Stimulated activated CD8-positive, alpha-beta memory T cell treated with anti-CD3 and anti-CD28 coated beads, Interleukin-4, amount 100 ng/mL, for 1 hour (primary cell): ENCODE measurements at places on chromosomes 4 and X.

GRCh38 chrX:109873574-109873973 lies 129.3 kb upstream of the TMEM164 start:
- DNase-seq: no peak

- no peak for DNase-seq
Measured at GRCh38 chr4:10673817-10674369, 10.7 kb downstream of the CLNK start.

DNA sequence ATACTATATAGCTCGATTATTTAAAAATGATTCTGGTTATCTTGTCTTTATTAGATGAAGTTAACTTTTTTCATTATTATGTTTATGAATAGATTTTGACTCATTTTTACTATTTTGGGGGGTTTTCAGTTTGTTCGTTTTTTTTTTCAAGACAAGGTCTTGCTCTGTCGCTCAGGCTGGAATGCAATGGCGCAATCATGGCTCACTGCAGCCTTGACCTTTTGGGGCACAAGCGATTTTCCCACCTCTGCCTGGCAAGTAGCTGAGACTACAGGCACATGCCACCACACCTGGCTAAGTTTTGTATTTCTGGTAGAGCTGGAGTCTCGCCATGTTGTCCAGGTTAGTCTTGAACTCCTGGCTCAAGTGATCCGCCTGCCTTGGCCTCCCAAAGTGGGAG lies 24.9 kb upstream of the FOXR2 start:
- no peak for DNase-seq

GRCh38 chrX:11465648-11466411 lies 172.6 kb downstream of the AMELX start:
- no peak for DNase-seq

DNA sequence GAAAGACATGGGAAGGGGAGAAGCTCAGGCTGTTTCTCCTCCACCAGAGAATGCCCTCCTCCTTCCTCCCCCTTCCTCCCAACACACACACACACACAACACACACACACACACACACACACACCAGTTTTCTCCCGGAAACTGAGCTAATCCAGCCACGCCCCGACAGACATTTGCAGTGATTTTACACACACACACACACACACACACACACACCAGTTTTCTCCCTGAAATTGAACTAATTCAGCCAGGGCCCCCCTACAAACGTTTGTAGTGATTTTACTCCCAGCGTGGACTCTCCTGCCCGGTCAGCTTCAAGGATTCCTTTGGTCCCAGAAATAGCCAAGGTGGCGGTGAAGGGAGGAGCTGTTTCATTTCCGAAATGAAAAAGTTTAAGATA lies 32.9 kb upstream of the STX18 start:
- DNase-seq: no peak

DNA sequence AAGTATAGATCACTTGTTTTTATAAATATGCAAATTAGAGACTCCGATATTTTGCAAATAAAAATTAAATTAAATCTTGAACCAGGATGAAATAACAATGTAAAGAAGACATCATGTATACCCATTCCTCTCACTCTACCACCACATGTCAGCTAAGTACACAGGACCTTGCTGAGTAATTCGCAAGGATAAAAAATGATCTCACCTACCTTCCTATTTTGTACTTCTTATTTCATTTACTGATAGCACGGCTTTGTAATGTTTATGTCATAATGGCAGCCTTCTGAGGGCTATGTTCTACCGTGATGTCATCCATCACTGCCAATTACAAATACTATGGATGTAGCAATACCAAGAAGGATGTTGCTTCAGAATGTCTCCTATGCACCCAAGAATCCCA lies 10.9 kb upstream of the SMR3B start:
- no peak for DNase-seq

DNA sequence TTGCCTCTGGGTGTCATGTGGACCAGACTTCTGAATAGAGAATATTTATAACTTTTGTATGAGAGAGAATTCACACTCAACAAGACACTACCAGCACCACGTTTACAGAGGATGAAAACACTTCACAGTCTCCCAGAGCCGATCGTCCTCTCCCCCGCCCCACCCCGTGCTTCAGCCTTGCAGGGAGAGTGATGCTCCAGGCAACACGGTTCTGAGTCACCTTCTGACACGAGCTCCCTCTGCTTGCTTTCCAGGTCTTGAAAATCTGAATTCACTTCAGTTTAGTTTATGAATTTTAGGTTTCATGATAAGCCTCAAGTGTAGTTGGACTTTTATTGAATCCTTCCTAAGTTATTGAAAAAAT lies 59.8 kb downstream of the CPLX1 start:
- DNase-seq: no peak

DNA sequence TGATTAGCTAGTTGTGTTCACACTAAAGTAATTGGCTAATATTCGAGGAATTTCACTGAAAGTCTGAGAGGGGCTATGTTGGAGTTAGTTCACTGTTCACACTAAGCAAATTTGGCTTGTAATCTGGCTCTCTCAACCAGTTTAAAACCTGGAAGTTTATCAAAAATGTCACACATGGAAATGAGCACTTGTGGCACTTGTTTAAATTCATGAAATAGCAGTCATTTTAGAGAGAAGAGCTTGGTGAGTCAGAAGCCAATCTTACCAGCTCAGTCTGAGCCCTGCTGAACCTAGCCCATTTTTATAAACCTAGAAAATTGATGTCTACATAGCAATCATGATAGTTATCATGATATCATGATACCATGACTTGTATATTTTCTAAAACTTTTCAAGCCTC lies 90.7 kb upstream of the JADE1 start:
- no peak for DNase-seq

DNA sequence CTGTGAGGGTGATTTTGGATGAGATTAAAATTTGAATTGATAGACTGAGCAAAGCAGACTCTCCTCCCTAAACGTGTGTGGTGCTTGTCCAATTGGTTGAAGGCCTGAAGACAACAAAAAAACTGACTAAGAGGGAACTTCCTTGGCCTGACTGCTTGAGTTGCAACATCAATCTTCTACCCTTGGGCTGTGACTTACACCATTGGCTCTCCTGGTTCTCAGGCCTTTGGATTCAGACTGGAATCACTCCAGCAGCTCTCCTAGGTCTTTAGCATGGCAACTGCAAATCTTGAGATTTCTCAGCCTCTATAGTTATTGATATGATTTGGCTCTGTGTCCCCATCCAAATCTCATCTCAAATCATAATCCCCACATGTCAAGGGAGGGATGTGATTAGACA lies 49.7 kb upstream of the IGFBP7 start:
- DNase-seq: no peak

- no peak for DNase-seq
Measured at GRCh38 chr4:67522230-67522629, 23.1 kb downstream of the CENPC start.

GRCh38 chrX:68710870-68711576 lies 63.6 kb downstream of the STARD8 start:
- no peak for DNase-seq

DNA sequence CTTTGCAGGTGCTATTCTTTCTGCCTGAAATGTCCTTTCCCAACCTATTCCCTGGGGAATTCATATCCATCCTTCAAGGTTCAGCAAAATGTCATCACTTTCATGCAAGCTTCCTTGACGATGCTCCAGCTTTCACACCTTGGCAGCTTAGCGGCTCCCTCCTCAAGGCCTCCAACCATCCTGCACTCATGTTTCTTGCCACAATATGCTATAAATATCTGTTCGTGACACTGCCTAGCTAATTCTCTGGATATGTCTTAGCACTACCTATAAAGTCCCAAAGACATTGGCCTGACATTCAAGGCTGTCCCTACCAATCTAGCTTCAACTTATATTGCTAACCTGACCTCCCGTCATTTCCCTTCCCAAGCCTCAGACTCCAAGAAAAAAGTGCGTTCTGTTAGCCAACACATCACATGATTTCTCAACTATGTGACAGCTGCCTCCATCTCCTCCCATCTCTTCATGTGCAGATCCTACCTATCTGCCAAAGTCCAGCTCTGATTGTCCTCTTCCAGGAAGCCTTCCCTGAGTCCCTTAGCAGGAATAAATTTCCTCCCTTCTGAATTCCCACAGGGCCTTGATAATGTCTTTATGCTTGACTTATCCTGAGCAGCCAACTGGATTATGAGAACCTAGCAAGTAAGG lies 359.9 kb upstream of the F9 start:
- DNase-seq: no peak

- peak; percentile 26 for DNase-seq
Measured at GRCh38 chrX:65668377-65669310, 1.2 kb downstream of the MSN start.

GRCh38 chr4:15885422-15885821 lies 53.1 kb downstream of the FGFBP1 start:
- DNase-seq: no peak

DNA sequence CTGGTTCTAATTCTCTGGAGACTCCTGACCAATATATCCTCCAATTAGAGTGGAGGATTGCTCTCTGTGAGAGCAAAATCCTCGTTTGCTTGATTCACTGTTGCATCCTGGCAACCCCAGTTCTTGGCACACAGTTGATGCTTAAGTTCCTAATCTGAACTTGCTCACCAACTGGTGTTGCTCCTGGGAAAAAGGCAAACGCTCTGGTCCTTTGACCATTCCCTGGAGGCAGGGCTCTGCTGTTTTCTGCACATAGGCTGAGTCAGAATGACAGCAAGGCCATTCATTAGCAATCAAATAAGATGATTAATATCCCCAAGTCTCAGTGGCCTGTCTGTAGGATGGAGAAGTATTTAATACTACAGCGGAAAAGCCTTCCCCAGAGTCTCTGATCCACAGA lies 172.7 kb upstream of the TBC1D9 start:
- DNase-seq: no peak

DNA sequence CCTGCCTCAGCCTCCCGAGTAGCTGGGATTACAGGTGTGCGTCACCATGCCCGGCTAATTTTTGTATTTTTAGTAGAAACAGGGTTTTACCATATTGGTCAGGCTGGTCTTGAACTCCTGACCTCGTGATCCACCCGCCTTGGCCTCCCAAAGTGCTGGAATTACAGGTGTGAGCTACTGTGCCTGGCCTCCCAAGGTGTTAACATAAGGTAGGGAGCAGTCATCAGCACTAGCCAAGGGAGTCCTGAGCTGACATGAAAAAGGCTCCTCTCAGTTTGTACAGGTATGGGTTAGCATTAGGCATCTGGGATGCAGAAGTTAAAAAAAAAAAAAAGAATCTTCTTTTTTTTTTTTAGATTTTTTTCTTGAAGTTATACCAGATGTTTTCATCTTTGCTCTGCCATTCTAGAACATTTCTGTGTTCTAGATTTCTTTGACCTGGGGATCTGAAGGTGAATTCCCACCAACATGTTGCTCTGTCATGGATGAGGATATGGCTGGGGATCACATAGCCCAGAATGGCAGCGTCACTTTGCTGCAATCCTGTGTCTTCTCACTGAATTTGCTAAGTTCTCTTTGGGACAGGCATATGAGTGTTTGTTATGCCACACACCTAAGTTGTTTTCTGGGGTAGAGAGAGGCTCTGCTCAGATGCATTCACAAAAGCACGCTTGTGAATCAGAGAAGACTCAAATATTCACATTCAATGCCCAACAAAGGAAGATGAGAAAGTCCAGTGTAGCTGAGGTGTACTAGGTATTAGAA lies 24.4 kb upstream of the PLA2G12A start:
- no peak for DNase-seq

- no peak for DNase-seq
Measured at GRCh38 chr4:184534511-184535391, 60.4 kb upstream of the IRF2 start.

DNA sequence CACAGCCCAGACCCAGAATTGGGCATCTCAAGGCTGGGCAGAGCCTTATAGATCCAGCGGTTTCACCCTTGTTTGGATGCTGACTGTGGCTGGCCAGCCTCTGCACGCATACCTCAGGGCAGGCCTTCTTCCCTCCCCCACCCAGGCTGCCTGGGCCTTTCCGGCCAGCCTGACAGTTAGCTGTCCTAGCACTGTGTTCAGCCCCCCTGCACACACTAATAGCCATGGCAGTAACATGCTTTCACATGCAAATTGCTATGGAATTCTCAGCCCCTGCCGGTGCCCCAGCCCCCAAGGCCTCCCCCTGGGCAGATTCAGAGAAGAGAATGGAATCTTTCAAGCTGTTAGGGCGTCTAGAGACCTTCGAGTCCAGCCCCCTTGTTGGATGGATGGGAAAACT lies 17.7 kb downstream of the EFNB1 start:
- no peak for DNase-seq

DNA sequence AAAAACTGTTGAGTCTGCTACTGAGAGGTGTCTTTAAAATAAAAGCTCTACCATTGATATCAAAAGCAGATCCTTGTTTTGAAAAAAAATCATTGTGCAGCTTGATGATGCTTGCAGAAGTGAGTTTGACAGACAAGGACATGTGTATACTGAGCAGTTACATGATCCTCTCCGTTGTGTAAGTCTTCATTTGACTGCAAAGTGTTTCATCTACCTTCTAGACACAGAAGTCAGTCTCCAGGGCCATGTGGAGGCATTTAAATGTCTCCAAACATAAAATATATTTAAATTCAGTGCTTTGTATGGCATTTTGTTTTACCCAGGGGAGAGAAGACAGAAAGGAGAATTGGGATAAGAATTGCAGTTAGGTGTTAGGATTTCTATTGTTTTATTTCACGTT lies 107.8 kb upstream of the MYOZ2 start:
- DNase-seq: no peak

DNA sequence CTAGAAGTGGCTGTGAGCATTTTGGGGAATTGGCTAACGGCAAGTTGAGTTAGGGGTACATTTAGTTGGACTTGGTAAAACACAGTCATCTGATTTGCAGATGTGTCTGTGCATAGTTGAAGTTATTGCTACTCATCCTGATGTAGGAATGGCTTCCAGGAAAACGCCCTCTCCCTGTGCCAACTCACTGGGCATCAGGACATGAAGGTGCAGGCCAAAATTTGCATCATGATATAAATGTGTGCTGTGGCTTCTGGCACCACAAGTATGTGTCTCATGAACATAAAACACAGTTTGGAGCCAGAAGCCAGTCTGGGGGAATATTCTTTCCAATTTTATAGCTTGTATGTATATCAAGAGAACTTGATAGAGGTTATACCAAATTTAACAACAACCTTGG lies 54.2 kb upstream of the CBR4 start:
- no peak for DNase-seq

DNA sequence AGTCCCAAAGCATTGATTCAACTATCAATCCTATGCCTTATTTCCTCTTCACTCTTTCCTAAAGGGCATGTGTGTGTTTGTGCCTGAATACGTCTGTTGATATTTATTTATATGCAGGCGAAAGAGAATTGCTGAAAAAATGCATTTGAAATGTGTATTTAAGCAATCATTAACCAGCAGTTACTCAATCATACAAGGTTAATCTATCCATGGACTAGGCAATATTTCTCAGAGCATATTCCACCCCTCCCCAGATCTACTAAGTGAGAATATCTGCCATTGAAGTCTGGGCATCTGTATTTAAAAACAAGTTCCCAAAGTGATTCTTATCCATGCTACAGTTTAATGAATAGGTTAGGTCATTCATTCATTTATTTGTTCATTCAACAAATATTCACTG lies 113.6 kb downstream of the RASGEF1B start:
- no peak for DNase-seq

GRCh38 chrX:108313669-108314068 lies 124.6 kb downstream of the COL4A6 start:
- DNase-seq: no peak

- no peak for DNase-seq
Measured at GRCh38 chrX:148865277-148866210, 365.1 kb downstream of the AFF2 start.
